ENCODE measurements at places on chromosomes 7 and 10. TPM values are rescaled to one million over a fixed set of nuclear protein-coding genes. Genes with fewer than 3 reads are reported as not detected.

KNDC1 gene
- total RNA-seq, result not detected

- no peak for DNase-seq
Observed at GRCh38 chr7:35565927-35566326, 129.0 kb downstream of the HERPUD2 start.

DNA sequence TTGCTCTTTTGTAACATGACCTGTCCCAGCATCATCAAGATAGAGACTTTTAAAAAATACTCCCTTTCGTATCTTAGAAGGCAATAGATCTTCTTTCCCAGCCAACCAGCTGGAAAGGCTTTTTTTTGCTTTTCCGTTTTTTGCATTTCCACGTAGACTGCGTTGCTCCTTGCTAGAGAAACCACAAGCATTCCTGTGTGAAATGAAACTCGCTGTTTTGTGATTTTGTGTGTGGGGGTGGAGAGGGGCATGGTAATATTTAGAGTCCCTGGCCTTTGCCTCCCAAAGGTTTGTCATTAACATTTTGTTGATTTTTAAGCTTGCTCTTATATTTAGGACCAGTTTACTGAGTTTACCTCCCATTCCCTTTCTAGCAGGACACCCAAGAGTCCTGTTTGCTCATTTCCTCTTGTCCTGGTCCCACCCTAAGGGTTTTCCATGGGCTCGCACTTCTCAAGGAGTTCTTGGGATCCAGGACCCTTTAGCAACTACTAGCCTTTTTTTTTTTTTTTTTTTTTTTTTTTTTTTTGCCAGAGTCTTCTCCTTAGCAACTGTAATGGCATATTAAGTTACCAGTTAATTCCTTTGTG is 243.6 kb downstream of the BICC1 start:
- no peak for DNase-seq

IGFBP1 gene
- not detected for total RNA-seq

- DNase-seq, result no peak
Observed at GRCh38 chr10:3679950-3680629, 104.9 kb downstream of the KLF6 start.

DNA sequence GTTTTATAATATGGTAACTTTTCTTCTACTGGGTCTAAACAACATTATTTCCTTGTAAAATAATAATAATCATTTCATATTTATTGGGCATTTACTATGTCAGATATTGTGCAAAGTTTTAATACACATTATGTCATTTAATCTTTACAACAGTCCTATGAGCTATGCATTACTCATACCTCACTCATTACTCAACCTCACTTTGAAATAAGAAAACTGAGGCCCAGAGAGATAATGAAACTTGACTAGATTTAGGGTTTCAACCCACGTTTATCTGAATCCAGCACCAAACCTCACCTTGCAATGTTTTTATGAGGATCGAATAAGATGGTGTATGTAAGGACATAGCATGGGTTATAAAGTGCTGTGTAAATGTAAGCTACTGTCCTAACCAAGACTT is 153.2 kb upstream of the SLC13A1 start:
- DNase-seq, result no peak

DNA sequence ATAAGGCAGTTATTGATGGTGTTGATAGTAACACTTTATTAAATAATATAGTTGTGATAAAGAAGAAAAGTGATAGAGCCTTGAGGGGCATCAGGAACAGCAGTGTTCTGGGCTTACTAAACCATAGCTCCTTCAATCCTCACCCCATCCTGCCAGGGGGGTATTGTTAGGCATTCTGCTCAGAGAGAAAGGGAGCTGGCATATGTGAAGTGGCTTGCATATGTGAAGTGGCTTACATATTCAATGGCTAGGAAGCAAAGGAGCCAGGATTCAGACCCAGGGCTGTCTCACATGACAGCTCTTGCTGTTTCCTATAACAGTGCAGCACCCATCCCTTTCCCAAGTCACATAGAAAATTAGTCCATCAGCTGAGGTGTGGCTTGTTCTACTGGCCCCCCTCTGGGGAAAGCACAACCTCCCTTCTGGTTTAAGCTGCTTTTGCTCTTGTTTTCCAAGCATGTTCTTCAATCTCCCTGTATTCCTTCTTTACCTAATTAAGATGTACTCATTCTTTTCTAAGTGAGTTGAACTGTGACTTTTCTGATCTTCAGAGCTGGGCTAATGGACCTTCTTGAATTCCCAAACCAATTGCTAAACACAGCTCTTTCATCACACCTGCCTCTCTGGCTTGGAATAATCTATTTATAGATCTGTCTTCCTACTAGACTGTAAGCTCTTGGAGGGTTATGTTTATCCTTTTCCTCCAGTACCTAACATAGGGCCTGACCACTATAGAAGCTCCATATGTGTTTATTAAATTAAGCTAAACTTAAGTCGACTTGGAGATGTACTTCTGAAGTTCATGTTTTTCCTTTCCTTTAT is 108.7 kb upstream of the GLI3 start:
- DNase-seq, result no peak

- no peak for DNase-seq
Observed at GRCh38 chr10:71088054-71088453, 124.3 kb upstream of the UNC5B start.
